Urinary bladder (tissue), 4 donors: ENCODE measurements at places on chromosomes 12 and 14. TPM values are rescaled to one million over a fixed set of nuclear protein-coding genes. Genes with fewer than 3 reads are reported as not detected.

The KRT72 gene
- polyA plus RNA-seq = not detected

The TMTC1 gene
- polyA plus RNA-seq = 30.3 TPM

The TMEM233 gene
- polyA plus RNA-seq = 0.61 TPM

The CCDC197 gene
- not detected for polyA plus RNA-seq

The SLCO1A2 gene
- not detected for polyA plus RNA-seq

The APOF gene
- 0.13 TPM for polyA plus RNA-seq

The AKAP3 gene
- 1.3 TPM for polyA plus RNA-seq

The TMEM229B gene
- 4.4 TPM for polyA plus RNA-seq

The PARPBP gene
- 1.5 TPM for polyA plus RNA-seq

The FBLN5 gene
- 219 TPM for polyA plus RNA-seq

The FLVCR2 gene
- polyA plus RNA-seq = 3.6 TPM

The MYH6 gene
- polyA plus RNA-seq = not detected

The CEBPE gene
- polyA plus RNA-seq = 0.06 TPM

The KTN1 gene
- 97.2 TPM for polyA plus RNA-seq
